Right ventricle myocardium inferior (tissue), 1 donor: ENCODE measurements at places on chromosomes 12 and 14. TPM values are rescaled to one million over a fixed set of nuclear protein-coding genes. Genes with fewer than 3 reads are reported as not detected.

Gene P2RX7
- 2.0 TPM for total RNA-seq

Gene TAS2R9
- not detected for total RNA-seq

GRCh38 chr12:89507015-89507824 lies 17.4 kb downstream of the GALNT4 start:
- no peak for DNase-seq

DNA sequence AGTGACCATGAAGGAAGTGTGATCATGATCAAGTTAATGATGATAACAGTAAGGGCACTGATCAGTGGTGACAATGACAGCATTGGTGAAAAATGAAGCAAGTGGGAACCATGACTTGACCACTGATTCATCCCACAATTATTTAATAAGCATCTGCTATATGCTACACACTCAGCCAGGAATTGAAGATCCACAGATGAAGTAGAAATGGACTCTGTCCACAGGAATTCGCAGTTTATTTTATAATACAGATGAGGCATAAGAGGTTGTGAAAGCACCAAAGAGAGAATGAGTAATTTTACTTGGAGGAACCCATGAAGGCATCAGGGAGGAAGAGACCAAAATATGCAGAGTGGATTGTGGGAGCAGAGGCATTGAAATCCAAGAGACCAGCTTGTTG lies 33.8 kb upstream of the SMUG1 start:
- no peak for DNase-seq

Gene KCNC2
- not detected for total RNA-seq

DNA sequence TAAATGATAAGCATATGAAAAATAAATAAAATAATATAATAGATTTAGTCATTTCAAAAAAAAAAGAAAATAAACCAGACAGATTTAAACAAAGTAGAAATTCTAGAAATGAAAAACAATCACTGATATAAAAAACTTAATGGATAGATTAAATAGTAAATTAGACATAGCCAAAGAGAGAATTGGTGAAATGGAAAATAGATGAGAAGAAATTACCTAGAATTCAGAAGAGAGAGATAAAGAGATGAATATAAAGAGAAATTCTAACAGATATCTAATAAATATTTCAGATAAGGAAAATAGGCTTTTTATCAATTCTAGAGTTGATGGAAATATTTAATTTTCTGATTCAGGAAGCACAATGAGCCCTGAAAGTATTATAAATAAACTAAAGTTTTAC lies 123.1 kb downstream of the PRIMA1 start:
- no peak for DNase-seq

- no peak for DNase-seq
Measured at GRCh38 chr14:100495917-100496316, 91.3 kb downstream of the BEGAIN start.
